ENCODE measurements at places on chromosomes 16 and 17. TPM values are rescaled to one million over a fixed set of nuclear protein-coding genes. Genes with fewer than 3 reads are reported as not detected.

SPATA22 gene
- total RNA-seq = not detected

NEUROD2 gene
- not detected for total RNA-seq

SMPD3 gene
- total RNA-seq = not detected

CCL3 gene
- not detected for total RNA-seq

KRTAP1-5 gene
- 6.0 TPM for total RNA-seq

PARD6A gene
- 3.2 TPM for total RNA-seq

CRYM gene
- not detected for total RNA-seq

GCGR gene
- total RNA-seq = not detected

NPIPA5 gene
- 2.4 TPM for total RNA-seq

HS3ST3A1 gene
- total RNA-seq = 19.8 TPM

MFAP4 gene
- 0.13 TPM for total RNA-seq

ZNF750 gene
- not detected for total RNA-seq

TOP2A gene
- 264 TPM for total RNA-seq

BAIAP3 gene
- total RNA-seq = 0.51 TPM

VEZF1 gene
- 65.2 TPM for total RNA-seq

MYH8 gene
- 0.11 TPM for total RNA-seq

RND2 gene
- total RNA-seq = 0.06 TPM

DPEP3 gene
- total RNA-seq = not detected

ERN2 gene
- not detected for total RNA-seq

KRT9 gene
- not detected for total RNA-seq

NPIPA8 gene
- not detected for total RNA-seq

MYH11 gene
- total RNA-seq = under 0.01 TPM

EFCAB13 gene
- 2.9 TPM for total RNA-seq

TNFSF13 gene
- not detected for total RNA-seq

AANAT gene
- not detected for total RNA-seq

CCL2 gene
- total RNA-seq = not detected

CD300E gene
- not detected for total RNA-seq

PRKCB gene
- not detected for total RNA-seq

Data from LHCN-M2 (cell line).